ENCODE measurements at places on chromosomes 11 and 22. TPM values are rescaled to one million over a fixed set of nuclear protein-coding genes. Genes with fewer than 3 reads are reported as not detected.

Gene TPBGL
- polyA plus RNA-seq: 0.11 TPM

DNA sequence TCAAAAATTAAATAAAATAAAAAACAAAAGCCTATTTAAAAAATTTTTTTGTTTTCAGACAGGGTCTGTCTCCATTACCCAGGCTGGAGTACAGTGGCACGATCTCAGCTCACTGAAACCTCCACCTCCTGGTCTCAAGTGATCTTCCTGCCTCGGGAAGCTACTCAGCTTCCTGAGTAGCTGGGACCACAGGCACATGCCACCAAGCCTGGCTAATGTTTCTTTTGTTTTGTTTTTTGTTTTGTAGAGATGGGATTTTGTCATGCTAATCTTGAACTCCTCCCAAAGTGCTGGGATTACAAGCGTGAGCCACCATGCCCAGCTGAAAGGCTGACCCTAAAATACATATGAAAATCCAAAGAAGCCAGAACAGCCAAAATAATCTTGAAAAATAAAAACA lies 20.4 kb upstream of the L3MBTL2 start:
- DNase-seq: no peak

Gene THRSP
- polyA plus RNA-seq: 0.13 TPM

GRCh38 chr11:12559011-12559410 lies 115.2 kb upstream of the TEAD1 start:
- no peak for DNase-seq

DNA sequence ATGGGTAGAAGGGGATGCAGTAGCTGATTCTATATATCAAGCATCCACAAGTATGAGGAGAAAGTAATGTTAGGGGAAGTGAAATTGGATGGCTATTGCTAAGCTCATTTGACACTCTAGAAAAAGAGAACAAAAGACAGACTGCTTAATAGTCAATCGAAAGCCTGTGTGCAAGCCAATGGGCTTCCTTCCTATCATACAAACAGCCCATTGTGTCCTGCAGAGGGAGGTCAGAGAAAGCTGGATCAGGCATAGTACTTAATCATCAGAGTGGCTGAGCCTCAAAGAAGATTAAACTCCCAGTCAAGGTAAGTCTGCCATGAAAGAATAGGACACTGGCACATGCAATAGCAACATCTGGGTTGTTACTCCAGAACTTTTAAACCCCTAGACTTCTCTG lies 50.9 kb upstream of the PGR start:
- DNase-seq: no peak

DNA sequence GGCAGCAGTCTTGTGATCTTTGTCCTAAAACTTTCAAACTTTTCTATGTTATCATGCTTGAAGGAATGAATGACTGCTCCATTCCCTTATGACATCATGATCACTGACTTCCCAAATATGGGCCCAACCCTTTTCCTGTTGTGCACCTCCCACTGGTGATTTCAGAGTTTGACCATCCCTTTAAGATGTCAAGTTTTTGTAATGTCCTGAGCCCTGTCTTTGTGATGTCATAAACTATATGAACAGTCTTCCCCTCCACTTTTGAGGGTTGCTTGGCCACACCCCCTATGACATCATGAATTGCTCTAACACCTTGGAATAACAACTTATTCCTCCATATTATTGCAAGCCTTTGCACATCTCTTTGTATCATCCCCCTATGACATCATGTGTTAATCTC lies 16.5 kb upstream of the NUCB2 start:
- no peak for DNase-seq

DNA sequence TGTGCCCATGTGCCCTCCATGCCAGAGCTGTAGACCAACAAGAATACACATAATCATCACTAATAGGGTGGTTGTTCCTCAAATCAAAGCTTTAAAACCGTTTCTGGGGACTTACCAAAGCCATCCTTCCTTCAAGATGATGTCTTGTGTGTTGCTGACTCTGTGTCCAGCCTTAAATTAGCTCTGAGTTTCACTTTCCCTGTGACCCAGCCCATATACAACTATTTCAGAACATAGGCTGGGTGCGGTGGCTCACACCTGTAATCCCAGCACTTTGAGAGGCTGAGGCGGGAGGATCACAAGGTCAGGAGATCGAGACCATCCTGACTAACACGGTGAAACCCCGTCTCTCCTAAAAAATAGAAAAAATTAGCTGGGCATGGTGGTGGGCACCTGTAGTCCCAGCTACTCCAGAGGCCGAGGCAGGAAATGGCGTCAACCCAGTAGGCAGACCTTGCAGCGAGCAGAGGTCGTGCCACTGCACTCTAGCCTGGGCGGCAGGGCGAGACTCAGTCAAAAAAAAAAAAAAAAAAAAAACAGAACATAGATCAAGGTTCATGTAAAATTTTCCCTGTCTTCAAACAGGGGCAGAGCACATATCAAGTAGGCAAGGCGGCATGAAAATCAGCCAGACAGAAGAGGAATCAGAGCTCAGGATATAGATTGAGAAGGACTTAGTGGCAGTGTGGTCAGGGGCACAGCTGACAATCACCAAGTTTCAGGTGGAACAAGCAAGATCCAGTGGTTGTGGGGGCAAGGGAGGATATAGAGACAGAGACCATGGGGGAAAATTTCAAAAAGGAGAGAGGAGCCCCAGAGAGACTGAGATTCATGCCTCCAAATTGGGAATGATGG lies at the start of gene PLAAT2:
Gene PLAAT2 (minus strand): TSS at position 179 of the 855 bp plus-strand sequence. CDS start 55 bp downstream, at position 124.
- no peak for DNase-seq

- no peak for DNase-seq
Measured at GRCh38 chr22:37089434-37089833, 20.1 kb downstream of the TMPRSS6 start.

DNA sequence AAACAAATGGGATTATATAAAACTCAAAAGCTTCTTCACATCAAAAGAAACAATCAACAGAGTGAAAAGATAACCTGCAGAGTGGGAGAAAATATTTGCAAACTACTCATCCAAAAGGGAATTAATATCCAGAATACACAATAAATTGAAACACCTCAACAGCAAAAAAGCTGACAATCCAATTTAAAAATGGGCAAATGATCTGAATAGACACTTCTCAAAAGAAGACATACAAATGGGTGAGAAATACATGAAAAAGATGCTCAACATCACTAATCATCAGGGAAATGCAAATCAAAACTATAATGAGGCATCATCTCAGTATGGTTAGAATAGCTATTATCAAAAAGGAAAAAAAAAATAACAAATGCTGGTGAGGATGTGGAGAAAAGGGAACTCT lies 13.5 kb downstream of the EXPH5 start:
- no peak for DNase-seq

DNA sequence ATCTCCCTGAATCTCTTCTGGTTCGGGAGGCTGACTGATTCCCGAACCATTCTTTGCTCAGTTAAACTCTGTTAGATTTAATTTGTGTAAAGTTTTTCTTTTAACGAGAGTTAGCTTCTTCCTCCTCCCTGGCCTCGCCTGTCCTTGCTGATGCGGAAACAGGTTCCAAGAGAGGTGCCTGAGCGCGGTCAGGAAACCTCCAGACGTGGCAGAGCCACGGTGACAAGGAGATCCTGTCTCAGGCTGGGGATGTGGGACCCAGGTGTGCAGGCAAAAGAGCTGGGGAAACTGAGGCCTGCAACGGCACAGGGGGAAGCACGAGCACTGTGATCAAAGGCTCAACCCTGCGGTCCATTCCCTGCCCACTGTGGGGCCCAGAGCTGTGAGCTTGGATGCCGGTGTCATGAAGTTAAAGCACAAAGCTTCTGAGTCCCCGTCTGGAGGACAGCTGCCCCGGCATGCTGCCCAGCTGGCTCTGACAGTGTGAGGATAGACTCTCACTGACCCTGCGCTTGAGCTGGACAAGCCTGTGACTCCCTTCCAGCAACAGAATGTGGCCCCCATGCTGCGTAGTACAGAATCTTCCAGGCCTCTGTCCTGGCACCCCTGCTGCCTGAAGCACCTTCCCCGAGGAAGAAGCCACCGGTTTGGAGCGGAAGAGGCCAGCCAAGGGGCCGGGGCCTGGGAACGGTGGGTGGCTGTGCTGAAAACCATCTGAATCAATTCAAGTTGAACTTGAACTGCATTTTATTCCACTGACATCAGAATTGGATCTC lies 960.6 kb downstream of the BRD1 start:
- peak; percentile 61 for DNase-seq

DNA sequence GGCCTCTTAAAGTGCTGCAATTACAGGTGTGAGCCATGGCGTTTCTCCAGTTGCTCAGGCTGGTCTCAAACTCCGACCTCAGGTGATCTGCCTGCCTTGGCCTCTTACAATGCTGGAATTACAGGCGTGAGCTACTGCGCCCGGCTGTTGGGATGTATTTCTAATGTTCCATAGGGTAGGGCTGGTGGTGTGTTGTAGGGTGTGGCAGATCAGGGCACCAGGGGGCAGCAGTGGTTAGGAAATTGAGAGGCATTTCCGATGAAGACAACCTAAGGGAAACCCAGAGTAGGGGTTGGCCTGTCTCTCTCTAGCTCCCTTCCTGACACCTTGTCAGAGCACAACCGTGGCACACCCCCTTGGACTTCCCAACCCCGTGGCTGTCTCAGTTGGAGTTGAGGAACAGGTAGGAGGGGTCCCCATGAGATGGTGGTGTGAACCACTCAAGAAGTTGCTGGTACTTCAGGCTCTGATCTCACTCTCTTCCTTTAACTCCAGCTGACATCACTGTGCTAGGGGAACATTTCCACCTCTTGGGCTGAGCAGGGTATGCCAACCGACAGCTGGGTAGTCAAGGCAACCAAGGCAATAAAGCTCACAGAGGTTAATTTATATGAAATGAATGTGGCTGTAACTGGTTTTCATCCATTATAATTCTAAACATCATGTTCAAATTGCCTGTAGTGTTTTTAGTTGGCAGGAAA lies 33.0 kb downstream of the YWHAH start:
- DNase-seq: peak; percentile 86

Gene HEPACAM
- polyA plus RNA-seq: 0.38 TPM

DNA sequence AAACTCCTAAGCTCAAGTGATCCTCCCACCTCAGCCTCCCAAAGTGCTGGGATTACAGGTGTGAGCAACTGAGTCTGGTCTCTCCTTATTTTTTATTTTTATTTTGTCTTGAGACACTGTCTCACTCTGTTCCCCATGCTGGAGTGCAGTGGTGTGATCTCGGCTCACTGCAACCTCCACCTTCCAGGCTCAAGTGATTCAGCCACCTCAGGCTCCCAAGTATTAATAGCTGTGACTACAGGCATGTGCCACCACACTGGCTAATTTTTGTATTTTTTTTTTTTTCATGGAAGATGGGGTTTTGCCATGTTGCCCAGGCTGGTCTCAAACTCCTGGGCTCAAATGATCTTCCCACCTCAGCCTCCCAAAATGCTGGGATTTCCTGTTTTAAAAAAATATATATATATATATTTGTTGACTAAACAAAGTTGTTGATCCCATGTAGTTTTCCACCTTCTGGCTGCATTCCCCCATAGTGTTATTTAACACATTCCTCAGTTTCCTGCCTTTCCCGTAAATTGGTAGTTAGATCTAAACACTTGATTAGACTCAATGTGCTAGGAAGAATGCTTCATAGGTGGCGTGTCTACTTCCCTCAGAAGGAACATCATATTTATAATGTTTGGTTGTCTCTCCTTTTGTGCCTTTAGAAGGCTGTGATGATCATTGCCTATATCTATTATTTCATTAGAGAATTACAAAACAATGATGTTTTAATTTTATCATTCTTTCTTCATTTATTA lies 38.8 kb downstream of the LRRC32 start:
- DNase-seq: no peak

Gene PATE4
- not detected for polyA plus RNA-seq

Gene CHRNA10
- 1.8 TPM for polyA plus RNA-seq

- DNase-seq: no peak
Measured at GRCh38 chr22:49423125-49423650, 404.5 kb downstream of the BRD1 start.

- DNase-seq: no peak
Measured at GRCh38 chr22:16810188-16810802, 14.9 kb downstream of the XKR3 start.

- DNase-seq: no peak
Measured at GRCh38 chr11:86182976-86183584, 61.5 kb upstream of the EED start.

- DNase-seq: no peak
Measured at GRCh38 chr22:43225609-43226008, 38.7 kb upstream of the TTLL12 start.

Gene SAA1
- polyA plus RNA-seq: 84.3 TPM

GRCh38 chr11:77636731-77637344 lies 756 bp downstream of the CLNS1A start:
- no peak for DNase-seq

GRCh38 chr11:12092714-12093113 lies 17.7 kb upstream of the MICAL2 start:
- DNase-seq: no peak

DNA sequence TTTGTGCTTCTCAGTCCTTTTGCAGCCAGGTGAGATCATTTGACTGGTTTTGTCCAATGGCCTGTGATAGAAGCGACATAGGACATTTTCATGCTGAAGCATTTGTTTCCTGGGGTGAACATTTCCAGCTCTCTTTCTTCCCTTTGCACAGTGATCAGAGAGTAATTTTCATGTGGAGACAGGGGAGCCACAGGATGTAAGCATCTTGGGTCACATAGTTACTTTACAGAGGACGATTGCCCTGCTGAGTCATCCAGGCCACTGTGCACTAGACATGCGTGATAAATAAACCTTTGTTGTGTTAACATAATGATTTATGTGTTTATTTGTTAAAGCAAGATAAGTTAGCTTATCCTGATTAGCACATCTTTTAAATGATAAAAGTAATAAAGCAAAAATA lies 263.5 kb upstream of the CCDC179 start:
- DNase-seq: no peak

DNA sequence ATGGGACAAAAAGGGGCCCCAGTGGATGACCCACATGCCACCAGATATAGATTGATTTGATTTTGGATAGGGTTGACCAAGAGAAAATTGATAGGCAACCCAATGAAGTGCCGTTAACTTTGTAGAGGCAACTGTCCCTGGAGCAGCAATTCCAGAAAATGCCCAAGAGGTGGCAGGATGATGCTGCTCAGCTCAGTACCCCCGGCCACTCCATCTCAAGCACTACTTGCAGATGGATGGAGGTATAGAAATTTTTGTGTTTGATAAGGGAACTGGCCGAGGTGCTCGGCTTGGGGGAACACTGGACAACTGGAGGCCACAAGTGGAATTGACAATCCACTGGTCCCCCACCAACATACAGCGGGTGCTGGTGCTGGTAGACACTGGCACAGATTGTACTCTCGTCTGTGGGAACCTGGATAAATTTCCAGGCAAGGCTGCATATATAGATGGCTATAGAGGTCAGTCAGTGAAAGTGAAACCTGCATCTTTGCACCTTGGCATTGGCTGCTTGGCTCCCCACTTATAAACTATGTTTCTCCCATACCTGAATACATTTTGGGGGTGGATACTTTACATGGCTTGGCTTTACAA lies 86.3 kb downstream of the CCDC83 start:
- no peak for DNase-seq

DNA sequence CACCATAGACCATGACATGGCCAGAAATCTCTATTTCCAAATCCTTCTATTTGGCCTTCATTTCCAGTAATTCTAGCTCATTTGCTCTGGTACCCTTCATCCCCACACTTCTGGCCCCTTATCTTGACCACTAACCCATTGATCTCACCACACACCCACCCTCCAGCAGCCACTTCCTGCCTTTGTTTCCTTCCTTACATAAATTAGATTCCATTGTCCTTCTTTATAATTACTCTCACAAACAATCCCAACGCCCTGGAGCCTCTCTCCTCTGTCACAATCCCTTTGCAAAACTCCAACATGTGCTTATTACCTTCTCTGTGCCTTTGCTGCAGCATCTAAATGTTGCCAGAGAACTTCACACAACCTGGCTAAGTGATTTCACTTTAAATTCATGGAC lies 14.8 kb downstream of the APLNR start:
- DNase-seq: no peak
